ENCODE measurements at places on chromosomes 3 and 15. TPM values are rescaled to one million over a fixed set of nuclear protein-coding genes. Genes with fewer than 3 reads are reported as not detected.

The ELL3 gene
- 1.4 TPM for polyA plus RNA-seq

The CHL1 gene
- polyA plus RNA-seq: not detected

The SERPINI2 gene
- polyA plus RNA-seq: not detected

The PRTG gene
- polyA plus RNA-seq: not detected

The TRANK1 gene
- polyA plus RNA-seq: 5.2 TPM

The GP9 gene
- polyA plus RNA-seq: not detected

The CKMT1A gene
- polyA plus RNA-seq: not detected

The MESP1 gene
- 0.48 TPM for polyA plus RNA-seq

The CAMK1 gene
- polyA plus RNA-seq: 28.3 TPM

The GALNT15 gene
- 9.9 TPM for polyA plus RNA-seq

The CHRM5 gene
- polyA plus RNA-seq: 0.05 TPM

Data from GM23248 (cell line).